Activated CD8-positive, alpha-beta memory T cell treated with anti-CD3 and anti-CD28 coated beads for 36 hours (primary cell): ENCODE measurements at places on chromosomes 4 and X. TPM values are rescaled to one million over a fixed set of nuclear protein-coding genes. Genes with fewer than 3 reads are reported as not detected.

Gene RASGEF1B
- 4.5 TPM for total RNA-seq

Gene BBS7
- total RNA-seq: 23.2 TPM

Gene HNRNPH2
- total RNA-seq: 20.3 TPM

Gene TLR3
- 0.13 TPM for total RNA-seq

Gene HS3ST1
- not detected for total RNA-seq

Gene GPM6B
- not detected for total RNA-seq

Gene HMGN5
- 1.9 TPM for total RNA-seq

Gene ACOX3
- 18.2 TPM for total RNA-seq

Gene CT45A6
- not detected for total RNA-seq

Gene LRPAP1
- total RNA-seq: 87.5 TPM

Gene GAGE12E
- not detected for total RNA-seq

Gene TCEAL6
- total RNA-seq: not detected

Gene DDX53
- total RNA-seq: not detected

Gene PDGFRA
- not detected for total RNA-seq

Gene P2RY8
- total RNA-seq: 24.7 TPM

Gene ATP6AP1
- total RNA-seq: 39.6 TPM

Gene MAGEA1
- total RNA-seq: not detected

Gene NOA1
- 23.7 TPM for total RNA-seq

Gene TMPRSS11F
- not detected for total RNA-seq

Gene PROM1
- not detected for total RNA-seq

Gene GPR50
- not detected for total RNA-seq

Gene USP17L13
- not detected for total RNA-seq

Gene SOWAHB
- not detected for total RNA-seq

Gene TMPRSS11B
- total RNA-seq: not detected

Gene SOX3
- total RNA-seq: not detected

Gene GSTCD
- total RNA-seq: 23.1 TPM

Gene ATRX
- 52.3 TPM for total RNA-seq

Gene NDP
- not detected for total RNA-seq

Gene NPY5R
- total RNA-seq: not detected

Gene SLC7A11
- 1.6 TPM for total RNA-seq

Gene ZFP92
- 1.8 TPM for total RNA-seq

Gene BRS3
- total RNA-seq: not detected

Gene PRR32
- not detected for total RNA-seq

Gene DCAF12L1
- total RNA-seq: not detected

Gene ITGB1BP2
- total RNA-seq: 4.6 TPM

Gene NDST3
- total RNA-seq: not detected

Gene SH2D1A
- total RNA-seq: 75.0 TPM

Gene GAGE12F
- total RNA-seq: not detected

Gene SSX4
- not detected for total RNA-seq

Gene HSFX2
- not detected for total RNA-seq

Gene GAGE12C
- not detected for total RNA-seq

Gene NDNF
- 0.19 TPM for total RNA-seq

Gene FAM156B
- 12.6 TPM for total RNA-seq

Gene CPE
- total RNA-seq: not detected

Gene HEPH
- total RNA-seq: not detected
